ENCODE measurements at places on chromosomes 3 and 15.

GRCh38 chr3:40873476-40873875 lies 325.8 kb upstream of the CTNNB1 start:
- no peak for DNase-seq

GRCh38 chr3:194577986-194578905 lies 55.0 kb downstream of the TMEM44 start:
- DNase-seq: no peak

GRCh38 chr15:77749236-77749997 lies 116.7 kb upstream of the LINGO1 start:
- no peak for DNase-seq

- DNase-seq: no peak
Measured at GRCh38 chr3:191802671-191803070, 341.7 kb downstream of the PYDC2 start.

DNA sequence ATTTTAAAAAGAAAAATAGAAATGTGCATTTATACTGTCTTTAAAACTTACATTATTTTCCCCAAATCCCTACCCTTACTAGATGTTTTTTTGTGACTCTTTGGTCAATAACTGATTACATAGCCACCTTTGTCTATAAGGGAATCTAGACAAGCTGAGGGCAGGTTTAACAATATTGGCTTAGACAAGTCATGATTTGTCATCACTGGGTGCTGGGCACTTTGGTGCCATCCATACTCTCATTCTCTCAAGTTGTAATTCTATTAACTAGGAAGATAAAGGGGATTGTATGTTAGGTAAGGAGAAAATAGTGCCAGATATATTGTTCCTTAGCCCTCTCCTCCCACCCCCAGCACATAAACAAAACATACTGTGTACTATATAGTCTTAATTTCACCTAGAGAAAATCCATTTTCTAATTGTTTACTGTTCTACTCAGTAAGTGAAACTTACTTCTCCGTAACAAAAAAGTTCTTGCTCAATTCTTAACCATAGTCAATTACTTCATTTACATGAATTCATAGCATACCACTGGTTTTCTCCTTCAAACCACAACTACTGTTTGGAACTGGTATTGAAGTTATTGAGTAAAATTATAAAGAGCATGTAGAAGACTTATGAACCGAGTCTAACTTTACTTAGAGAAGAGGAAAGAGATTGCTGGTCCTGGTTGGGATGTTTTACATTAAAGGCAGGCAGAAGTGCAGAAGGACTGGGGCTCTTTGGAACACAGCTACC lies 877.1 kb downstream of the PDCD6IP start:
- DNase-seq: no peak

GRCh38 chr3:115418583-115418982 lies 204.7 kb upstream of the GAP43 start:
- DNase-seq: peak; percentile 8

DNA sequence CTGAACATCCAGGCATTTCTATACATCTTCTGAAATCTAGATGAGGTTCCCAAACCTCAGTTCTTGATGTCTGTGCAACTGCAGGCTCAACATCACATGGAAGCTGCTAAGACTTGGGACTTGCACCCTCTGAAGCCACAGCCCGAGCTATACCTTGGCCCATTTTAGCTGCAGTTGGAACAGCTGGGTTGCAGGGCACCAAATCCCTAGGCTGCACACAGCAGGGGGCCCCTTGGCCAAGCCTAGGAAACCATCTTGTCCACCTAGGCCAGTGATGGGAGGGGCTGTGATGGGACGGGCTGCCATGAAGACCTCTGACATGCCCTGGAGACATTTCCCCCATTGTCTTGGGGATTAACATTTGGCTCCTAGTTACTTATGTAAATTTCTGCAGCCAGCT lies 415.8 kb upstream of the SUCLG2 start:
- no peak for DNase-seq

DNA sequence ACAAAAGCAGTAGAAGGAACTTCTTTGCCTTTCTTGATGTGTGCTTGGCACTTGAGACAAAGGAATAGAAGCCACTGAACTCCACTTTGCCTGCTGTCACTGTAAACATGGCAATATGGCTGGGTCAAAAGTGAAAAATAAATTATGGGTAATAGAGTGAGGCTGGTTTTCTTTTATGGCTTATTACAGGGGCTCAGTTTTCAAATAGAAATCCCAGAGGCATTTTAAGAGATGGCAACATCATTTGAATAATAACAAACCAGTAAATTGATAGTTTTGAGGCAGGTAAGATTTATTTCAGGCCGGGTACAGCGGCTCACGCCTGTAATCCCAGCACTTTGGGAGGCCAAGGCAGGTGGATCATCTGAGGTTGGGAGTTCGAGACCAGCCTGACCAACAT lies 2.8 kb downstream of the C3orf52 start:
- DNase-seq: no peak

DNA sequence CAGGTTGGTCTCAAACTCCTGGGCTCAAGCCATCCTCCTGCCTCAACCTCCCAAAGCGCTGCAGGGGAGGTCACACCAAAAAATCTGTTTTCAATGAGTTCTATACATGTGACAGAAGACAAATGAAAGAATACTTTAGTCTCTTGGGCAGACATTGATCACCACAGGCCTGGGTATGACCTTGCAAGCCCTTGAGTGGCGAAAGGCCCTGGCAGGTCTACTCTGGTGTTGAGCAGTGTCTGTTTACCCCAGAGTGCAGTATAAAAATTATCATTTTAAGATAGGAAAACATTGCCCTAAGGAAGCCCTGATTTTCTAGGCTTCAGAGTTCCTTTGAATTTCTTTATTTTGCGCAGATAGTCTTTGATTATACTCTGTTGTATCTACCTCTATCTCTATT lies 61.6 kb upstream of the GBE1 start:
- no peak for DNase-seq

DNA sequence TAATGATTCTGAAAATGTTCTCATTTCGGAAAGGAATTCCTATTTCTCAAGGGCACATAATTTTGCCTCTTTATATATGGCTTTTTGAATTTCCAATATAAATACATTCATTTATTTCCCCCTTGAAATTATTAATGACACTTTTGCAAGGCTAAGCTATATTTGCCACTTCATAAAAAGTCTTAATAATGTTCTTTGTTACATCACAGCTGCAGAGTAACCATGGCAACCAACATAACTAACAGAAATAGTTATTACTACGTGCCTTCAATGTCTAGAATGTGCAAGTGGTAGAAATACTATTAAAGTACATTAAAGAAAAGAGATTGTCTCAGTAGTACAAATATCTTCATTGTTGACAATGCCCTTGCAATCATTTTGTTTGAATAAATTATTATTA lies 471.8 kb downstream of the C3orf38 start:
- DNase-seq: no peak

GRCh38 chr3:50267280-50267913 lies 1.6 kb upstream of the SEMA3B start:
- DNase-seq: peak; percentile 62

GRCh38 chr15:88467935-88468528 lies 524 bp downstream of the MRPS11 start:
- no peak for DNase-seq

- DNase-seq: no peak
Measured at GRCh38 chr15:76155731-76156130, 95.9 kb downstream of the TMEM266 start.

DNA sequence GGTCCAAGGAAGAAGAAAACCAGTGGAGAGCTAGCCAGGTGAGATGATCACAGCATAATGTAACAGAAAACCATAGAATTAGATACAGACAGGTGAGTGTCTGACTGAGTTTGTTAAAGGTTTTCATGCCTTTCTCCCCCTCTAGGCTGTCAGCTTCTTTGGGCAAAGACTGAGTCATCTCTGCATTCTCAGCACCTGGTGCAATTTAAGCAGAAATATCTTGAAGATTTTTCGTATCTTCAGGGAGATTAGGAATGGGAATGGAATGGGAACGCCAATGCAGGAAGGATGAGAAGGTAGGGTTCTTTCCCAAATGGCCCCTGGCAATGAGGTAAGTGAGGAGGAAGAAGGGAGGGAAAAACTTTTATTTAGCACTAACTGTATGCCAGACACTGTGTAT lies 122.0 kb upstream of the SLC7A14 start:
- no peak for DNase-seq

DNA sequence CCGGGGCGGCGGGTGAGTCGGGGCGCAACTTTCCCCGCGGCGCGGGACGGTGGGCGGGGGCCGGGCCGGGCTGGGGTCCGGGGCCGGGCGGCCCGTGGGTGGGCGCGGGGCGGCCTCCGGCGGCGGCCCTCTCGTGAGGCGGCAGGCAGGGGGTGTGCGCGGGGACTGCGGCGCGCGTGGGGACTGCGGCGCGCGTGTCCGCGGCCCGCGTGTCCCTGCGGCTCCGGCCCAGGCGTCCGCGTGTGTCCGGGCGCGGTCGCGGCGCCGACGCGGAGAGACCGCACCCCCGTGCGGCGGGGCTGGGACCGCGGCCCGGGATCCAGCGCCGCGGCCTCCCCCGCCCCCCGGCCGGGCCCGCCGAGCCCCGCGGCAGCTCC lies 349 bp downstream of the PLXNA1 start:
- DNase-seq: no peak

DNA sequence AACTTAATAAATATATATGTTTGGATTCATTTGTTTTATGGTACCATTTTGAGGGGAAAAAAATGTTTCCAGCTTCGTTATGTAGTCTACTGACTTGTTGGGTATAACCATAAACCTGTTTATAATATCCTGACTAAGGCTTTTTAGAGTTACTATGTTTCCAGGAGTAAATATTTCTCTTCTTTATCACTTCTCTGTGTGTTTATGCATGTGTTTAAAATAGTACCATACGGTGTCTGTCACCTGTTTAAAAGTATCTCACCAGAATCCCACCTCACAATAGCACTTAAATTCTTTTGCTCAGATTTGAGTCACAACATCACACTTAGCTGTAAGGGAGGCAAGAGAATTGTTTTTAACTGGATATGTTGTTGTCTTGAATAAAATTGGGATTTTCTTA lies 15.1 kb downstream of the LACTB start:
- no peak for DNase-seq

Measured in hypothalamus (tissue), 51 donors.